ENCODE measurements at places on chromosomes 4 and X. TPM values are rescaled to one million over a fixed set of nuclear protein-coding genes. Genes with fewer than 3 reads are reported as not detected.

Gene LRBA
- total RNA-seq: 38.7 TPM

Gene KIAA1210
- total RNA-seq: not detected

Gene HS6ST2
- total RNA-seq: 0.55 TPM

Gene NWD2
- total RNA-seq: not detected

Gene MSANTD1
- total RNA-seq: 0.88 TPM

- no peaks in the 10 kb centered on the region for H3K4me1 ChIP-seq
- H3K4me3 ChIP-seq: no peak overlapping the region
- H3K27me3 ChIP-seq: no peaks in the 10 kb centered on the region
- no peak for DNase-seq
These were observed 105.7 kb upstream of the GATB start for GRCh38 chr4:151866592-151866918.

GRCh38 chr4:81466841-81467671, 4.7 kb downstream of the RASGEF1B start:
- no peaks in the 10 kb centered on the region for H3K36me3 ChIP-seq
- peak; percentile 68 for DNase-seq
- H3K4me1 ChIP-seq: peaks cover 9% of the 10 kb centered on the region
- H3K4me3 ChIP-seq: no peak overlapping the region
- peaks cover 26% of the 10 kb centered on the region for H3K27me3 ChIP-seq

DNA sequence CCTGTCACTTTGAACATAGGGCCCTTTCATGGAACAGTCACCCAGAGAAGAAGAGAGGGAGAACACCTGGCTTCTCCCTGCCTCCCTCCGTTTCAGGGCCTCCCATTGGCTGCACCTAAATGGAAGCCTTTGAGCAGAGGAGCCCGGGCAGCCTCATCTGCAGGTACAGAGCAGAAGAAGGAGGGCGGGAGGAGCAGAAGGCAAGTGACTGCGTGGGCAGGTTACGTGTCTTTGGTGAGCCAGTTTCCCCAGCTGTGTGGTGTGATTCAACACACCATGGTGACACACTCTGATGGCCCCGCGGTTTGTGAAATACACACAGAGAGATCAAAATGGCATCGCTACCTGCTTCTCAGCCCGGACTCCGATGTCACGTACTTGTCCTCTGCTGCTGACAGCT, 431 bp downstream of the C4orf50 start:
- H3K27me3 ChIP-seq: no peaks in the 10 kb centered on the region
- H3K27ac ChIP-seq: no peak overlapping the region
- no peak overlapping the region for H3K4me3 ChIP-seq
- no peak for DNase-seq
- no peaks in the 10 kb centered on the region for H3K4me1 ChIP-seq
- H3K36me3 ChIP-seq: no peaks in the 10 kb centered on the region

DNA sequence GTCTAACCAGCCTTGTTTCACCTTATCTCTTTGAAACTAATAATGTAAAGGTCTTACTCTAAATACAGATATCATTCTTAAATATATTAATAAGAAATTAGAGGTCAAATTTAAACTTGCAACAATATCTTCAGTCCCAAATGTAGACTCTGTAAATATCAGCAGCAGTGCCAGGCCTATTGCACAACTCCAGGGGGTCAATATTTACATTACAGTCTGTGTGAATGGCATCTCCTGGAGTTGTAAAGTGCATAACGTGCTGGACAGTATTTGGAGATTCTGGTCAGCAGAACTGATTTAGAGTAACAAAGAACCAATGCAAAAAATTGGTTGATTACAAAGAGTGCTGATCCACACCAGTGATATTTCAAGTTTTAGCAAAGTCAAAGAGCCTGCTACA, 1225.9 kb downstream of the PCDH19 start:
- DNase-seq: no peak
- no peaks in the 10 kb centered on the region for H3K27me3 ChIP-seq
- H3K36me3 ChIP-seq: no peaks in the 10 kb centered on the region
- no peak overlapping the region for H3K4me3 ChIP-seq
- H3K4me1 ChIP-seq: no peaks in the 10 kb centered on the region
- H3K27ac ChIP-seq: no peak overlapping the region

DNA sequence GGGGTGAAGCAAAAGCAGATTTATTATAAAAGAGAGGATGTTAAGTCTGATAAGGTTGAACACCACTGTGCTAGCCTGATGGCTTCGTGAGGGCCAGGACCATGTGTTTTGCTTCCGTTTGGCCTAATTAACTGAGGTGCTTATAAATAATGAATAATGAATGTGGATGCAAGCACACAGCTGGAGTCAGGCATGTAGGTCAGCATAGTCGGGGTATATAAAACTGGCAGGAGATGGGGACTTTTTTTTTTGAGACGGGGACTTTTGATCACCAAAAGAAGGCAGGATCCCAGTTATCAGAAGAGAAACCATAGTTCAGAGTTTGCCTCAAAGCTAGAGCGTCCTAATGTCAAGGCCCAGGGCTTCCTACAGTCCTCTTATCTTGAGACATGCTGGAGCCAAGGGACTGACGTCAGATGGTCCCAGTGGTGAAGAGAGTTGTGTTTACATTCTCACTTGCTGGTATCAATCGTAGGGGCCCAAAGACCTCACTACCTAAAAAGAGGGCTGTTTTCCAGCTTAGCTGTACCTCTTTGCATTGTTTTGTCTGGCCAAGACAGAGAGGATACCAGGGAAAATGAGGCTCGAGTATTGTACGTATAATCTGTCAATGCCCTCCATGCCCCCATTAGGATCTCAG, 50.4 kb downstream of the RTL9 start:
- peak; percentile 1 for DNase-seq
- no peaks in the 10 kb centered on the region for H3K36me3 ChIP-seq
- peaks cover 7% of the 10 kb centered on the region for H3K4me1 ChIP-seq
- H3K4me3 ChIP-seq: no peak overlapping the region
- no peaks in the 10 kb centered on the region for H3K27me3 ChIP-seq

GRCh38 chrX:46938589-46938988, 26.4 kb downstream of the JADE3 start:
- no peaks in the 10 kb centered on the region for H3K4me1 ChIP-seq
- H3K4me3 ChIP-seq: no peak overlapping the region
- H3K36me3 ChIP-seq: no peaks in the 10 kb centered on the region
- H3K27me3 ChIP-seq: no peaks in the 10 kb centered on the region
- no peak overlapping the region for H3K27ac ChIP-seq
- DNase-seq: no peak

DNA sequence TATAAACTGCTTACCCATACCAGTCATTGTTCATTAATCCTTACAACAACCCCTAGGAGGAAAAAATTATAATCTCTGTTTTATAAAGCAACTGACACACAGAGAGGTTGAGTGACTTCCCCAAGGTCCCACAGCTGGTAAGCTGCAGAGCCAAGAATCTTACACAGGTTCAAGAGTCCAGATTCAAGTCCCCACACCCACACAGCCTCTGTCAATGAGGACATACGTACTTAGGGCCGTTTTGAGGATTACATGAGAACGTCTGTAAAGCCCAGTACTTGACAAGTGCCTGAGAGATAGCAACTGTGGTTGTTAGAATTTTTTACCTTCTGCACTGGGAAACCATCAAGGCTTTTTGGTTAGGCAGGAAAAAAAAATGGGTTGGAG, 556 bp upstream of the SLC25A43 start:
- no peak for DNase-seq
- H3K4me1 ChIP-seq: peaks cover 9% of the 10 kb centered on the region
- H3K27ac ChIP-seq: no peak overlapping the region
- H3K27me3 ChIP-seq: no peaks in the 10 kb centered on the region
